ENCODE measurements at places on chromosomes 1 and 21. TPM values are rescaled to one million over a fixed set of nuclear protein-coding genes. Genes with fewer than 3 reads are reported as not detected.

DNA sequence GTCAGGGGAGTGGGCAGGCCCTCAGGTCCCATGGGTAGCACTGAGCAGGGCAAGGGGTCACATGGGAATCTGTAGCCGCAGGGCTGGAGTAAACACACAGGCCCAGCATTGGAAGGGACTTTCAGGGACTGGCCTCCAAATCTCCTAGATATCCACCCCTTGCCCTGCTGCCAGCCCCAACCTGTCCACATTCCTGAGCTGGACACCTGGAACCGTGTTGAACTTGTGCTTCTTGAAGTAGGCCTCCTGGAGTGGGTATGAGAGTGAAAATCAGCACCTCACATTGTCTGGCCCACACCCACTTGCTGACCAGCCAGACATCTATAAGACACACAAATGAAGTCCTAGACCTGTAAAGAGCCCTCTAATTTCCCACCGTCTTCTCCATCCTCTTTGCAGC, 7.7 kb downstream of the POMGNT1 start:
- H3K4me3 ChIP-seq, result no peak overlapping the region
- no peaks in the 10 kb centered on the region for H3K27me3 ChIP-seq
- H3K27ac ChIP-seq, result no peak overlapping the region

- H3K27me3 ChIP-seq, result no peaks in the 10 kb centered on the region
- no peaks in the 10 kb centered on the region for H3K36me3 ChIP-seq
- no peak for DNase-seq
- H3K4me3 ChIP-seq, result no peak overlapping the region
Measured at GRCh38 chr1:43340559-43340958, 2.9 kb downstream of the MPL start.

Gene HAO2
- not detected for total RNA-seq

DNA sequence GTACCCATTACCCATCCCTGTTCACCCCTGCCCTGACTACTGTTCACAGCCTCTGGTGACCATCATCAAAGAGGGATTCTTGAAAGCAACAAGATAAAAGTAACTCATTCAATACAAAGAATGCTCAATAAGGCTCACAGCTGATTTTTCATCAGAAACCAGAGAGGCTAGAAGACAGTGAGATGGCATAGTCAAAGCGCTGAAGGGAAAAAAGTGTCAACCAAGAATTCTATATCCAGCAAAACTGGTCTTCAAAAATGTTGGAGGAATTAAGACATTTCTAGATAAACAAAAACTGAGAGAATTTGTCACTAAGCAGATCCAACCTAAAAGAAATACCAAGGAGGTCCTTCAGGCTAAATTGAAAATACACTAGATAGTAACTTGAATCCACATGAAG, 27.1 kb downstream of the CSF1 start:
- no peaks in the 10 kb centered on the region for H3K4me1 ChIP-seq
- no peaks in the 10 kb centered on the region for H3K36me3 ChIP-seq
- no peak overlapping the region for H3K27ac ChIP-seq

- H3K4me1 ChIP-seq, result no peaks in the 10 kb centered on the region
- no peak overlapping the region for H3K4me3 ChIP-seq
- no peaks in the 10 kb centered on the region for H3K27me3 ChIP-seq
- no peak for DNase-seq
- no peaks in the 10 kb centered on the region for H3K36me3 ChIP-seq
Measured at GRCh38 chr1:70779571-70779970, 268.0 kb downstream of the PTGER3 start.

DNA sequence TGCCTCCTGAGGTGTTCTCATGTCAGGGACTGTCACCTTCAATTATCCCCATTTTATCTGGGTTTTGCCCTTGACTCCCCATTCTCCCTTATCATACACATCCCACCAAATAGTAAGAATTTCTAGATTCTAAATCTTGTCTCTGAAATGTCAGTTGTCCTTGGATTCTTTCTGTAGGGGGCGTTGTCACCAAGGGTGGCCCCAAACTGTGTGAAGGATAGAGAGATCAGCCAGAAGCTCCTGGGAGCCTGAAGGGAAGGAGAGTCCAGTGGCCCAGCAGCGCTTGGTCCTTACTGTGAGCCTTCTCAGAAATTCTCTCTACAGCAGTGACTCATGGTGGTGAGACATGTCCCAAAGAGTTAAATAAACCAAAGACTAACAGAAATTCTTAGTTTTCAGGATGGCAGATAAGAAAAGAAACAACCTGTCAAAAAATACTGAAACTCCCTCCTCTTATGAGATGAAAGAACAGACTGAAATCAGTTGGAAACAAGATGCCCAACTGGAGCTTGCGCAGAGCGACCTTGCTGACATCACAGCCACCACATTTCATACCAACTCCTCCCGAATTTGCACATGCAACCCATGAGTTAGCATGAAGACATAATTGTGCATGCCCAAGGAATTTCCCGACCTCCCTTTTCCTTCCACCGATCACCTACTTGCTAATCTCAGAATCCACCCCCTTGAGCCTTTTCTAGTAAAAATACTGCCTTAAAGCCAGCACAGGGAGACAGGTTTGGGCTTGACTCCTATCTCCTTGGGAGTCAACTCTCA, 109.8 kb downstream of the ELAVL4 start:
- H3K27me3 ChIP-seq, result no peaks in the 10 kb centered on the region
- no peaks in the 10 kb centered on the region for H3K36me3 ChIP-seq
- H3K4me3 ChIP-seq, result no peak overlapping the region
- no peak for DNase-seq
- no peak overlapping the region for H3K27ac ChIP-seq

DNA sequence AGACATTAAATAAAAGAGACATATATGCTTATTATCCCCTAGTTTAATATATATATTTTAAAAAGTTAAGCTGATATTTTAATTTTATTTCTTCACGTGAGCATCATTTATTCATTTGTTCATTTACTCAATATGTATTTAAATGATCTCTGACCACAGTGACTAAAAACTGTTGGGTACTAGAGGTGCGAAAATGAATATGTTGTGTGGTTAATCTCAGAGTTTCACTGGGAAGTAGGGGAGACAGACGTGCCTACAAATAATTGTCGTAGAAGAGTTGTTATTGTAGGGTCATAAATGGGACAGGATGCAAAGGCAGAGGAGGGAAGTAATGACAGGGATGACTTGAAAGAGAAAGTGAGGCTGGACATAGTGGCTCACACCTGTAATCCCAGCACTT, 213.0 kb upstream of the CACYBP start:
- peaks cover 15% of the 10 kb centered on the region for H3K4me1 ChIP-seq
- H3K27ac ChIP-seq, result no peak overlapping the region
- DNase-seq, result no peak
- no peaks in the 10 kb centered on the region for H3K36me3 ChIP-seq

Gene LCA5L
- total RNA-seq, result 1.2 TPM

Data from thoracic aorta (tissue), 2 donors.